ENCODE measurements at places on chromosomes 6 and 20.

GRCh38 chr20:36805396-36805795 lies 31.8 kb upstream of the DSN1 start:
- no peak for DNase-seq

DNA sequence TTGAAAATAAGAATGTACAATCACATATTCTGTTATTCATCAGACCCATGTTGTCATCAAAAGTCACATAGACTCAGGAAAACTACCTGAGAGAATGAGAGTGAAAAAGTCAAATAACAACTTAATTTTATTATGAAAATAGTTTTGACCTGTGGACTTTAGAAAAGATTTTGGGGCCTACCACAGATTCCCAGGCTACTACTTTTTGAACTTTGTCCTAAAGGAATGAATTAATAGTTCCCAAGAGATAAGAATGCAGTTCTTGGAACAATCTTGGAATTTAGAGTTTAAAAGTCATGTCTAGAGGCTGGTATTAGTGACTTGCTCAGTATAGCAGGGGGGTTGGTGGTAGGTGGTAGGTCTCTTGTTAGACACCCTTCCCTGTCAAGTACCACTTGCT lies 3.3 kb downstream of the TAF8 start:
- no peak for DNase-seq

- DNase-seq: no peak
Observed at GRCh38 chr20:51204794-51205193, 181.9 kb upstream of the KCNG1 start.

DNA sequence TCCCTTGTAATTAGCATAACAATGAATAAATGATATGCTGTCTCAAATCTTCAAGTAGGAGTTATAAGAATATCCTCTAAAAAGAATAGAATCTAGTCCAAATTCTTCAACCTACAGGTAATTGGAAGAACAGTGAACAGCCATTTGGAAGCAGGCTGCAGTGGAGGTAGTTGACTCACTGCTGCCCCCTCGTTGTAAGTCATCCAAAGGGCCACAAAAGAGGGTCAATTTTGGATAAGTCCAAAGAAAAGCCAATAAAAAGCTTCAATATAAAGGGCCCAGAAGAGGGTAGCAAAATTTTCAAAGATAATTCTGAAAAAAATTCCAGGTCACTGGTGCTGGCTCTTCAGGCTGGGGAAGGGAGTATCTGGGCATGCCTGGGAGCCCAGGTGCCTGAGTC lies 60.8 kb upstream of the SSTR4 start:
- no peak for DNase-seq

- no peak for DNase-seq
Observed at GRCh38 chr6:63864671-63865318, 229.2 kb downstream of the PHF3 start.
